ENCODE measurements at places on chromosomes 5 and 9.

DNA sequence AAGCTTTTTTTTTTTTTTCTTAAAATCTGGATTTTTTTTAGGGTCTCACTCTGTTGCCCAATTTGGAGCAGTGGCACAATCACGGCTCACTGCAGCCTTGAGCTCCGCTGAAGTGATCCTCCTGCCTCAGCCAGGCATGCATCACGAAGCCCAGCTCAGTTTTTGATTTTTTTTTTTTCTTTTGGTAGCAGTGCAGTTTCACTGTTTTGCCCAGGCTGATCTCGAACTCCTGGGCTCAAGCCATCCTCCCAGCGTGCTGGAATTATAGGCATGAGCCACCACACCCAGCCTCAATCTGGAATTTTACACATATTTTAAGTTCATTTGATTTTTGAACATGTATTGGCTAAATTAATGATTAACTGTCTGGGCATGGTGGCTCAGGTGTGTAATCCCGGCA is 36.3 kb downstream of the TRIO start:
- no peak for DNase-seq

- no peak for DNase-seq
These were observed 524.6 kb downstream of the BNC2 start for GRCh38 chr9:16345902-16346301.

DNA sequence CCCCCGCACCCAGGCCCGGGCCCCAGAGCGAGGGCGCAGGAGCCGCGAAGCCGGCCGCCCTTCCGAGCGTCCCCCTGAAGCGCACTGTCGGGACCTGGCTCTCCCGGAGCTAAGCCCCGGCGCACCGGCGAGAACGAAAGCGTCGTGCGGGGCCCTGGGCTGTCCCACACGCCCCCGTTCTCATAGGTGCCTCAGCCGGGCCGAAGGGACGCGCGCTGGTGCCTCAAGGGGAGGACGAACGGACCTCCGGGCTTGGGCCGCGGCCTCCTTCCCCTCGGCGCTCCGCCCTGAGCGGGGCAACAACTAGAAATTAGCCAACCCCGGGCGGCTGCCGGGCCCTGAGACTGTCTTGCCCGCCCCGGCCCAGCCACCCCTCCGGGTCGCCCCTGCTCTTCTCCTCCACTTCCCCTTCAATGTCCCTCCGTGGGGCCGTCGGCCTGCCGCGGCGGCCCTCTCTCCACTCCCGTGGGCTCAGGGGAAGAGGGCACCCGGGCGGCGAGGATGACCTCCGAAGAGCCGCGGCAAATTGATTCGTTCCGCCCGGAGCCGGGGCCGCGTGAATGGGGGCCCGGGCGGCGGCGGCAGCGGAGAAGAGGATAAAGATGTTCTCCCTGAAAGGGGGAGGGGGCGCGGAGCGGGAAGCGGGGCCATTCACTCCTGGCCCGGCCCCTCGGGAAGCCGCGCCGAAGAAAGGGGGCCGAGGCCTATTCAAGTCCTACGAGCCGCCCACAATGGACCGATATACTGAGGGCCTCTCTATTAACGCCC is 3.5 kb upstream of the PRDM12 start:
- DNase-seq, result no peak

- DNase-seq, result no peak
These were observed 17.1 kb downstream of the IER5L start for GRCh38 chr9:129160712-129161533.

DNA sequence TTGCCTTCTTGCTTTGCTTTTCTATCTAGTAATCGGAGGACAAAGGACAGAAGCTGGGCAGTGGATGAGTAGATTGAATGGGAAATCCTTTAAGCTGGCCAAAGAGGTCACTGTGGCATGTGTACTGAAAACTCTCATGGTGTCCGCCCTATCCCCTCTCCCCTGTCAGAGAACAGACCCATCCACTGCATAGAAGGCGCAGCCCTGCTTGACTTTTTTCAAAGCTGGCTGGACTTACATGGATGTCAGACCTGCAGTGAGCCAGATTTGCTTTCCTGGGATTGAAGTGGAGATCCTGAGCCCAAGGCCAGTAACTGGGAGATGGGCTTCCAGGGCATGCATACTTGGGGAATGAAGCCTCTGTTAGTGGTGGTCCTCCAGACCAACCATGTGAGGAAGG is 329.5 kb downstream of the TRPM3 start:
- no peak for DNase-seq

- no peak for DNase-seq
These were observed 44.5 kb upstream of the SLC6A19 start for GRCh38 chr5:1156754-1157460.

GRCh38 chr9:117403848-117404247 is 11.0 kb downstream of the ASTN2 start:
- DNase-seq, result no peak

GRCh38 chr9:118455788-118456187 is 751.6 kb downstream of the TLR4 start:
- no peak for DNase-seq

- no peak for DNase-seq
These were observed 33.0 kb downstream of the FRMPD1 start for GRCh38 chr9:37683531-37684371.

DNA sequence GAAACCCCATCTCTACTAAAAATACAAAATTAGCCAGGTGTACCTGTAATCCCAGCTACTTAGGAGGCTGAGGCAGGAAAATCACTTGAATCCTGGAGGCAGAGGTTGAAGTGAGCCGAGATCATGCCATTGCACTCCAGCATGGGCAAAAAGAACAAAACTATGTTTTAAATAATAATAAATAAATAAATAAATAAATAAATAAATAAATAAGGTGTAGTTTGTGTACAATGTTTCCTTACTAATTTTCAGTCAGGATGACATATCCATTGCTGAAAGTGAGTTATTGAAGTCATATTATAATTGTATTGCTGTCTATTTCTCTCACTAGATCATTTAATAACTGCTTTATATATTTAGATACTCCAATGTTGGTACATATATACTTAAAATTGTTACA is 581.5 kb upstream of the DAB2 start:
- no peak for DNase-seq

GRCh38 chr5:115480271-115480670 is 64.3 kb downstream of the FEM1C start:
- no peak for DNase-seq

DNA sequence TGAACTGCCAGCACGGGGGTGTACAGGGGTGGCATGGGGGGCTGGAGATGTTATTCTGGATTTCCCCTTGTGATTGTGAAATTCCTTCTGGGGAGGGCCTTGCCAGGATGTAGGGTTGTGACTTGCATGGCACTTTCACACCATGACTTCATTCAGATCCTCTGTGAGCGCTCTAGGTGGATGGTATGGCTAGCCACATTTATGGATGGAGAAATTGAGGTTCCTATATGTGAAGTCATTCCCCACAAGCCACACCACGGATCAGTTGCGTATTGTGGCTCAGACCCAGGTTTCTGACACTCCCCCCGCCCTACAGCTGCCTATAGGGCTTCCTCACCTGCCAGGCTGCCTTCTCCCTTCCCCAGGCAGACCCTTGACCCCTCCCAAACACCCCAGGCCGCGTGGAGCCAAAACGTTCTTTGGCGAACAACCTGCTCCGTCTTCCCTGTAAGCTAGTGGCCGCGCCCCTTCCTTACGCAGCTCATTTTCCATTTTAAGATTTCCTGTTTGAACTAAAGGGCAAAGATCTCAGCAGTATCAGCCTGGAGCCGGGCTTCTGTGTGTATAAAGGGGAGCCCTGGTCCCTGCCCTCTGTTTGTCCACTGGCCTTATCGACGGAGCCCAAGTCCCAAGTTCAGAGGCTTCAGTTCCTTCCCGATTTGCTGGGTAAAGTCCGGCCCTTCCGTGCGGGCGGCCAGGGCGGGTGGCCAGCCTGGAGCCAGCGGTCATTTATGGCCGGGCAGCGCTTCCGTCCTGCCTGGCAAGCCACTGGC is 97.8 kb upstream of the KLF4 start:
- DNase-seq, result no peak
